Subcutaneous preadipocyte (primary cell): ENCODE measurements at places on chromosomes 12 and 14. TPM values are rescaled to one million over a fixed set of nuclear protein-coding genes. Genes with fewer than 3 reads are reported as not detected.

Gene HEATR5A
- 25.7 and 39.1 TPM in 2 replicates for total RNA-seq

Gene FOXG1
- under 0.01 and 0.20 TPM in 2 replicates for total RNA-seq

Gene IGFBP6
- 399 and 790 TPM in 2 replicates for total RNA-seq

Gene TAS2R43
- 1.1 and 3.9 TPM in 2 replicates for total RNA-seq

Gene CNTN1
- total RNA-seq = 0.39 and 1.1 TPM in 2 replicates

Gene TAPBPL
- total RNA-seq = 3.9 and 6.2 TPM in 2 replicates

Gene CEP128
- 5.1 and 9.8 TPM in 2 replicates for total RNA-seq

Gene OTUB2
- 0.73 and 0.98 TPM in 2 replicates for total RNA-seq
